ENCODE measurements at places on chromosomes 6 and 20. TPM values are rescaled to one million over a fixed set of nuclear protein-coding genes. Genes with fewer than 3 reads are reported as not detected.

The MYL9 gene
- total RNA-seq, result 246 TPM

DNA sequence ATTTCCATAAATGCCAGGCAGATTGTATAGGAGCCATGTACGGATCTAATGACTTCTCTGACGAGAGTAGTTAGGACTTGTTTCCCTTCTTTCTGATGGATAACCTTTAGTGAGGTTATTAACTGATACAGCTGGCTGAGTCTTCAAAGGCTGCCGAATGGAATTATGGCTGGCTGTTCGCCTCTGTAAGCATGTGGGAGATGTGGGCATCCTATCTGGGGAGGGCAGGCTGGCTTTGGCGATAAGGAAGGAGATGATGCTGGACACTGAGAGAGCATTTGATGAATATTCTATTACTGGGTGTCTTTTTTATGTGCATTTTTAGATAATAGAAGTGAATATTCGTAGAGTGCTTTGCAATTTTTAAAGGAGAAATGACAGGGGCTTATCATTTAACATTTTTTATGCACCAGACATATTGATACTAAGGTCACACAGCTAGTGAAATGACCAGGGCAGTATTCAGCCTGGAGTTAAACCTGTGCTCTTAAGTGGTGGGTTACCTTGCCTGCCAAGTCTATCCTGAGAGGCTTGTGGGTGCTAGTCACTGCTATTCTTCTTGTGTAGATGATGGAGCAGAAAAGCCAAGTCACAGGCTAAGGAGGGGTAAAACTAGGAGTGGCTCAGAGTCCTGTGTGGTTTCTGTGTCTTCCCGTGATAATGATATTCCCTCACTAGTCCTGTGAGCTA, 3.1 kb downstream of the PBOV1 start:
- no peaks in the 10 kb centered on the region for H3K27me3 ChIP-seq
- no peaks in the 10 kb centered on the region for H3K36me3 ChIP-seq
- no peak overlapping the region for H3K4me3 ChIP-seq
- no peak overlapping the region for H3K27ac ChIP-seq

DNA sequence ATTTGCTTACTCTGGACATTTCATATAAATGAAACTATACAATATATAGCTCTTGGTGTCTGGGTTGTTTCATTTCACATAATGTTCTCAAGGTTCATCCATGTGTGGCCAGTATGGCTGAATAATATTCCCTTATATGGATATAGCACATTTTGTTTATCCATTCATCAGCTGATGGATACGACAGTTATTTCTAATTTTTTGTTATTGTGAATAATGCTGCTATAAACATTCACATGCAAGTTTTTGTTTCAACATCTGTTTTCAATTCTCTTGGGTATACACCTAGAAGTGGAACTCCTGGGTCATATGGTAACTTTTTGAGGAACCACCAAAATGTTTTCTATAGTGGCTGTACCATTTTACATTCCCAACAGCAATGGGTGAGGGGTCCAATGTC, 101.1 kb downstream of the CDK19 start:
- H3K27ac ChIP-seq, result no peak overlapping the region
- no peak overlapping the region for H3K4me3 ChIP-seq
- DNase-seq, result no peak
- H3K27me3 ChIP-seq, result no peaks in the 10 kb centered on the region

The GGTLC1 gene
- total RNA-seq, result not detected

- no peaks in the 10 kb centered on the region for H3K27me3 ChIP-seq
- no peak overlapping the region for H3K4me3 ChIP-seq
- no peaks in the 10 kb centered on the region for H3K36me3 ChIP-seq
- DNase-seq, result no peak
Measured at GRCh38 chr20:17298171-17298570, 71.3 kb downstream of the PCSK2 start.

The FNDC1 gene
- 0.49 TPM for total RNA-seq

DNA sequence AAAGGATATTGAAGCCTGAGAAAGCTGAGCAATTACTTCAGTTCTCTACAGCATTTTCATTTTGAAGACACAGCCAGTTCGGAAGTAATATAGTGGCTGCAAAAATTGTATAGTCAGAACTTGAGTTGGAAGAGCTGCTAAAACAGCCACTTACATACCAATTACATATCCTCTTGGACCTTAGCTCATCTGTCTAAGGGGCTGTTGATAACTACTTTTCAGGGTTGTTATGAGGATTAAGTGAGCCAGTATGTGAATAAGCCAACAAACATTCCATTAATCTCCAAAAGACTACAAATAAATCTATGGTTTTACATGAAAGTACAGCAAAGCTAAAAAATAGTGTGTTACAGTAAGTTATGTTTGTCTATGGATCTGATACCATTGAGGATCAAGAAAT, 59.7 kb downstream of the TMEM200A start:
- DNase-seq, result no peak
- no peak overlapping the region for H3K4me3 ChIP-seq
- H3K4me1 ChIP-seq, result no peaks in the 10 kb centered on the region
- no peaks in the 10 kb centered on the region for H3K27me3 ChIP-seq
- H3K36me3 ChIP-seq, result no peaks in the 10 kb centered on the region
- H3K27ac ChIP-seq, result no peak overlapping the region

The UBD gene
- not detected for total RNA-seq

DNA sequence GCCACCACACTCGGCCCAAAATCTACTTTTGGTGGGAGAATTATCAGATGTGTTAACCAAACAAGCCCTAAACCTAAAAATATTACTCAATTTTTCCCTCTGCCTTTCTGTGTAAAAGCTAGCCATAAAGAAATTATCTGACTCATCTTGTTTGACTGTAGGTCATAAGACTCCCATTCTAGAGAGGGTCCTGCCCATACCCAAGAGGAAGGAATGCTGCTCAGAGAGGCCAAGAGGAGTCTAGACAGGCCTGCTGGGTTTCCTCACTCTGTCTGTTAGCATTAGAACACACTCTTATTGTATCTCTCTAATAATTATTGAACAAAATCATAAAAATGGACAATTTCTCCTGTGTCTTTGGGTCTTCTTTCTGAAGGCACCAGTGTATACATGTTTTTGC, 26.1 kb downstream of the C6orf141 start:
- H3K36me3 ChIP-seq, result no peaks in the 10 kb centered on the region
- no peaks in the 10 kb centered on the region for H3K27me3 ChIP-seq
- no peak overlapping the region for H3K27ac ChIP-seq
- DNase-seq, result no peak

DNA sequence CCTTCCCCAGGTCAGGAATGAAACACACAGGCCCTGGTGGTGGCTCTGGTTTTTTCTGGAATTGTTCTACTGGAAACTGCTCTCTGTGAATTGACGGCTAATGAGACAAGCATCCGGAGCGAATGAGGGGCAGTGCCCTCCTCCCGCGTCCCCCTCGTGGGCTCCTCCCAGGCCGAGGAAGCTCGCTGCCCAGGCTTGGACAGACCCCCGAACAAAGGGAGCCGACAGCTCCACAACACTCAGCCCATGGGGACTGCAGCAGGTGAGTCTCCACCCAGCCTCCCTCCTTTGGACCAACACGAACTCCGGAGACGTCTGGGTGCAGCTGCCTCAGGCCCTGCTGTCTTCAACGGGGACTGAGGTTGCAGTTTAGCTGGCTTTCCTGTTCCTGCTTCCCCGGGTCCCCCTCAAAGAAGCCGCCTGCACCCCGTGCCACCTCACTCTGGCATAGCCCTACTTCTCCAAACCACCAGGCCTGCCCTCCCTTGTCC, 31.3 kb upstream of the AFDN start:
- H3K27me3 ChIP-seq, result no peaks in the 10 kb centered on the region
- H3K4me3 ChIP-seq, result no peak overlapping the region
- H3K4me1 ChIP-seq, result peaks cover 6% of the 10 kb centered on the region

GRCh38 chr6:13395272-13396237, 67.2 kb upstream of the TBC1D7 start:
- H3K4me3 ChIP-seq, result no peak overlapping the region
- H3K4me1 ChIP-seq, result peaks cover 20% of the 10 kb centered on the region
- DNase-seq, result no peak
- H3K27ac ChIP-seq, result no peak overlapping the region
- no peaks in the 10 kb centered on the region for H3K27me3 ChIP-seq

The APOBEC2 gene
- not detected for total RNA-seq

GRCh38 chr20:49330701-49331615, 53.1 kb upstream of the ZNFX1 start:
- no peak overlapping the region for H3K27ac ChIP-seq
- H3K4me3 ChIP-seq, result no peak overlapping the region
- no peaks in the 10 kb centered on the region for H3K4me1 ChIP-seq

The GATA5 gene
- 7.9 TPM for total RNA-seq

DNA sequence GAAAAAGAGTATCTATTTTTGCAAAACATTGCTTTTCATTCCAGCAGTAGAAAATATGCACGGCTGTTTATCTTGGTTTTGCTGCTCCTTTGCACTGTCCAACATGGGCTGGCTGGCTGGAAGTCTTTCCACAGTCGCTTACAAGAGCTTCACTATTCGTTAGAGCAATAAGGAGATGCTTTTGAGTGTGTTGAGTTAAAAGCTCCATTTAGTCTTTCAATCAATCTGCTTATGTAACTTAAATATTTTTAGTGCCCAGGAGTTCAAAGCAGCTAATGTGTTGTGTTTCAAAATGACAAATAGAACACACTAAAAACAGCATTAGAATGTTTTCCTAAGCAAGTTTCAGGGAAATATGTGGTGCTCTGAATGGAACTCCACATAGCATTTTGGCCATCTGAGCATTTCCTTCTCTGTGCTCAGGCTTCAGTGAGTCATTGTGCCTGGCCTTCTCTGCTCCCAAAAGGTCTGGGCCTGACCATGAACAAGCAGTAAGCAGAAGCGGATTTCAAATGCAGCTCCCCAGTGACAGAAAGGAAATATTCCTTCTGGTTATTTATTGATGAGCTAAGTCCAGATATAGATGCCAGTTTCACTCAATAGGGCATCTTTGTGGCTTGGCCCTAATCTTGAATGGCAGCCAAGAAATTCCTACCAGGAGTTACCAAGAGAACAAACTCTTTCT, 580.3 kb downstream of the TENT5A start:
- DNase-seq, result no peak
- H3K27me3 ChIP-seq, result no peaks in the 10 kb centered on the region
- H3K36me3 ChIP-seq, result no peaks in the 10 kb centered on the region
- H3K27ac ChIP-seq, result peak overlapping the region; percentile 31
- no peak overlapping the region for H3K4me3 ChIP-seq
- no peaks in the 10 kb centered on the region for H3K4me1 ChIP-seq

DNA sequence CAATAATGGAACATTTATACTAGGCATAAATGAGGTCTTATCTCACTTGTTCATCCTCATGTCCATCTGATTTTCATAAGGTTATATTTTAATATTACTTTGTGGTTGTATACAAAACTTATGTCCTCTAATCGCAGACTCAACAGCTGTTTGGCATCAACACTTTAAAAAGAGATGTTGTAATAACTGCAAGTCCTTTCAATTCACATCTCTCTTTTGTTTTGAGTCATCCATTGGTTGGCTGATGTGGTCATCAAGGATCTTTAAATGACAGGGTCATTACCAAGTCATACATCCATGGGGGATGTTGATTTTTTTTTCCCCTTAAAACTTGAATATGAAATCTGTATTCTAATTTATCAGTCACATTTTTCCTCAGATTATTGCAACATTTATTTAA, 299.4 kb upstream of the NRSN1 start:
- H3K4me3 ChIP-seq, result no peak overlapping the region
- H3K27me3 ChIP-seq, result no peaks in the 10 kb centered on the region
- no peaks in the 10 kb centered on the region for H3K4me1 ChIP-seq
- DNase-seq, result no peak
- H3K36me3 ChIP-seq, result no peaks in the 10 kb centered on the region
- H3K27ac ChIP-seq, result no peak overlapping the region

The IPCEF1 gene
- total RNA-seq, result 2.0 TPM

GRCh38 chr6:166559211-166559610, 27.3 kb downstream of the RAMACL start:
- peaks cover 58% of the 10 kb centered on the region for H3K4me1 ChIP-seq
- H3K27ac ChIP-seq, result no peak overlapping the region
- no peak for DNase-seq
- no peak overlapping the region for H3K4me3 ChIP-seq
- H3K36me3 ChIP-seq, result no peaks in the 10 kb centered on the region

DNA sequence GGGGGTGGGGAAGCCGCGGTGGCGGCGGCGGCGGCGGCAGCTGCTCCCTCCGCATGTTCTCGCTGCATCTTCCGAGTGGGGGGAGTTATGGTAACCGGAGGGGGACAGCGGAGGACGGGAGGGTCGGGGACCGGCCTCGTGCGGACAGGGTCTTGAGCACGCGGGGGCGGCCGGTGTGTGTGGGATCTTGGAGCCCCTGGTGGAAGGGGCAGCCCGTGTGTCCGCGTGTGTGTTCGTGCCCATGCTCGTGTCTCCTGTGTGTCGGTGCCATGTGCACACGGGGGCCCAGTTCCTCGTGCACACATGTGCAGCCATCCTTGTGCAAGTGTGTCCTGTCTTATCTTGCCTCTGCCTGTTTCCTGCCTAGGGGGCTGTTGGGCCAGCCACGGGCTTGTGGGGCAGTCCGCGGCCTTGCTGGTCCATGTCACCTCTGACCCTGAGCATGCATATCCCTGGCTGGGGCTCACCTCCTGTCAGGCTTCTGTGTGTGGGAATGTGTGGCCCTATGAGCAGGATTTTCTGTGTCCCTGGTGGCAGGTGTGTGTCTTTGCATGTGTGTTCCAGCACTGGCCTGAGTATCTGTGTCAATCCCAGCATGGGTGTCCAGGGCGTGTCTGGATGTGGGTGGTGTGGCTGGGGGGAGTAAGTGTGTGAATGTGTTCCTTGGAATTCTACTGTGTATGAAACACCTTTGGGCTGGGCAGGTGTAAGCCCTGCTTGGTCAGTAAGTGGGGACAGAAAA, 8.5 kb downstream of the SYNGAP1 start:
- peak overlapping the region; percentile 96 for H3K27ac ChIP-seq
- peaks cover 75% of the 10 kb centered on the region for H3K4me1 ChIP-seq
- H3K36me3 ChIP-seq, result no peaks in the 10 kb centered on the region
- H3K27me3 ChIP-seq, result no peaks in the 10 kb centered on the region
- DNase-seq, result no peak

GRCh38 chr6:22436134-22436533, 133.2 kb upstream of the HDGFL1 start:
- H3K27ac ChIP-seq, result no peak overlapping the region
- no peaks in the 10 kb centered on the region for H3K27me3 ChIP-seq
- H3K4me1 ChIP-seq, result no peaks in the 10 kb centered on the region
- H3K4me3 ChIP-seq, result no peak overlapping the region
- DNase-seq, result no peak

DNA sequence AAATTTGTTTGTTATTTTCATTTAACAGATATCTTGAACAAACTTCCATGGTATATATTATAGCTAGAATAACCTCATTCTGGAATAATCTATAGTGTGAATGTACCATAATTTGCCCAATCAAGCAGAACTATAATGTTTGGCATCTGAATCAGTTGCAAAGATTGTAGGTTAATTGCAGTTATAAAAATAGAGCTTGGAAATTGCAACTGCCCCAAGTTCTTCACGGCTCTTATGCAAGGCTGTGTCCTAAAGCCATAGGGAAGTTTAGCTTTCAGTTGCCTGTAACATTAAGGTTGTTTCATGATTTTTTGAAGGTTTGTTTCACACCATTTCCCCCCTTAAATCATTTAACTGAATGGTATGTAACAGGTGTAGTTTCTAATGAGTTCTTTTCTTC, 19.4 kb downstream of the NQO2 start:
- no peak for DNase-seq
- no peak overlapping the region for H3K27ac ChIP-seq
- no peak overlapping the region for H3K4me3 ChIP-seq
- no peaks in the 10 kb centered on the region for H3K27me3 ChIP-seq

Data from vagina (tissue), 2 donors.